Effector memory CD4-positive, alpha-beta T cell (primary cell): ENCODE measurements at places on chromosomes 2 and 18.
A peak's percentile ranks its signal among the peaks of the same experiment; 100 is the strongest.

DNA sequence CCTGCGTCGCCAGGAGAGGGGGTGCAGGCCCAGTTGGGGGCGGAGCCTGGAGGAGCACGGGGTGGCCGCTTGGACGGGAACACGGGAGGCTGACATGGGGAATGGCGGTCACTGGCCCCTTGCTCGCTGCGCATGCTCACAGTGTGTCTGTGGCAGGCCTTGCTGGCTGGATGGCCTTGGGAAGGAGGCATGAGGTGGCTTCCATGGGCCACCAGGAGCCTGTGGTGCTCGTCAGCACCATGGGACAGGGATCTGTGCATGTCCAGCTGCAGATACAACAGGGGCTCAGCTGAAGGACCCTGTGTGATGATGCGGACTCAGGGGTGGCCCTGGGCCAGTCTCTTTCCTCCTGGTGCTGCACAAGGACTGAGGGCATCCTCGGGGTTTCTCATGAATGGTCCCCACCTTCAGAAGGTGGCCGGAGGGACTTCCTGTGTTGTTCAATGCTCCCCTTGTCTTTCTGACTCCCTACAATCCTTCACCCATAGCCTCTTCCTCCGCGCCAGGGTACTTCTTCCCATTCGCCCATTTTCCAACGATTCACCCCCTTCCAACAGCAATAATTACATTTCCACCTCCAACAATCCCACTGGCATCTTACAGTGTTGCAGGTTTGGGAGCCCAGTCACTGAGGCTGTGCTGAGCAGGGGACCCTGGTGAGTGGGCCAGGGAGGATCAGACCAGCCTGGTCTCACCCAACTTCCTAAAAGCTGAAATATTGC is 3.4 kb upstream of the SP140L start:
- H3K27ac ChIP-seq, result no peak overlapping the region
- no peak overlapping the region for H3K4me3 ChIP-seq
- H3K4me1 ChIP-seq, result peaks cover 36% of the 10 kb centered on the region

- no peak for DNase-seq
- no peak overlapping the region for H3K27ac ChIP-seq
- H3K4me3 ChIP-seq, result no peak overlapping the region
- H3K36me3 ChIP-seq, result no peaks in the 10 kb centered on the region
- no peaks in the 10 kb centered on the region for H3K4me1 ChIP-seq
- no peaks in the 10 kb centered on the region for H3K27me3 ChIP-seq
Measured at GRCh38 chr18:27094621-27095020, 90.5 kb downstream of the CHST9 start.

DNA sequence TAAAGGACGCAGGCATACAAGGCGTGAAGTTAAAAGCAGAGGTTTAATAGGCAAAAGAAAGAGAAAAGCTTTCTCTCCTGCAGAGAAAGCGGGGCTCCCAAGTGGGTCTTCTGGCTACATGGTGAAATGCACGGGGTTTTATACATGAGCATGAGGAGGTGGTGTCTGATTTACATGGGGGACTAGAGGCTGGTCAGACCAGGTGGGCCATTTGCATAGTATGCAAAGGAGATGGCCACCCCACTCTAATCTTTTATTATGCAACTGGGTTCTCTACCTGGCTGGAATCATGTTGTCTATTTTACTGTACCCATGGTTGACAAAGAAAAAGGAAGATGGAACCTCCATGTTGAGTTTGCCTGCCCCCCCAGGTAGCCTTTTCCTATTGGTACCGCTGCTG is 356.2 kb downstream of the KCNJ3 start:
- DNase-seq, result no peak
- H3K27me3 ChIP-seq, result no peaks in the 10 kb centered on the region
- H3K4me3 ChIP-seq, result no peak overlapping the region
- no peaks in the 10 kb centered on the region for H3K36me3 ChIP-seq

- no peaks in the 10 kb centered on the region for H3K27me3 ChIP-seq
- H3K4me3 ChIP-seq, result no peak overlapping the region
- H3K36me3 ChIP-seq, result peaks cover 58% of the 10 kb centered on the region
- H3K4me1 ChIP-seq, result no peaks in the 10 kb centered on the region
Measured at GRCh38 chr2:73855526-73855925, 26.8 kb downstream of the STAMBP start.

GRCh38 chr2:231003186-231003585 is 7.3 kb downstream of the SPATA3 start:
- DNase-seq, result no peak
- H3K36me3 ChIP-seq, result no peaks in the 10 kb centered on the region
- no peak overlapping the region for H3K27ac ChIP-seq

DNA sequence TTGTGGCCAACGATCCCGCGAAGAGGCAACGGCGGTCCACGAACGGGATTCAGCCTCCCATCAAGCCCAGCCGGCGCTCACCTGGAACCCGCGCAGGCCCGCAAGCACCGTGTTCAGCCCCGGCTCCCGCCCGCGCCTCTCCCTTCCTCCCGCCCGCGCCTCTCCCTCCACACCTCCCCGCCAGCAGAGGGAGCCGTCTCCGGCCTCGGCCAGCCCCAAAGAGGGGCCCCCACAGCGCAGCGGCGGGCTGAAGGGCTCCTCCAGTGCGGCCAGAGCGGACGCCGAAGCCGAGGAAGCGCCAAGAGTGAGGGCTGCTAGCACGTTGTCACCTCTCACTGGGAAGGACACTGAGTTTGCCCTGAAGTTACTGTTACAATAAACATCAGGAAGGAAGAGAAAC is 55.3 kb upstream of the LAPTM4A start:
- DNase-seq, result no peak
- no peak overlapping the region for H3K27ac ChIP-seq
- H3K4me1 ChIP-seq, result no peaks in the 10 kb centered on the region
- H3K4me3 ChIP-seq, result no peak overlapping the region
- H3K36me3 ChIP-seq, result no peaks in the 10 kb centered on the region
- H3K27me3 ChIP-seq, result no peaks in the 10 kb centered on the region

- H3K4me3 ChIP-seq, result no peak overlapping the region
- H3K27ac ChIP-seq, result no peak overlapping the region
- H3K4me1 ChIP-seq, result no peaks in the 10 kb centered on the region
Measured at GRCh38 chr2:64367444-64368232, 86.3 kb upstream of the LGALSL start.

DNA sequence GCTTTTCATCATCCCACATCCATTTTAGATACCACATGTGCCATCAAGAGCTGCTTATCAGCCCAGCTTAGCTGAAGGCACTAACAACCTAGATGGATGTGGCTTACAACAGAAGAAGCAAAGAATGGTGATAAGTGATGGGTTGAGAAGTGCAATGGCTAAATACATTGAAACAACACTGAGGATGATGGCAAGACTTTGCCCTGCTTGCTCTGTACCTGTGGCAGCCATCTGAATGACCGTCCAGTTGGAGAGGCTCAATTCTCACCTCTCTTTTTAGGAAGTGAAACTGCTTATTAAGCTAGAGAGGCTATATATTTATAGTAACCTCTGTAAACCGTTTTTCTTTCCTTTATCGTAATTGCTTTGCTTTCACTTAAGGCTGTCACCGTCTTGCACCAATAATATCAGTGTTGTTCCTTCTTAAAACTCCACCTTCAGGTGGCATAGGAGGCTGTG is 5.7 kb downstream of the GPATCH11 start:
- no peaks in the 10 kb centered on the region for H3K27me3 ChIP-seq
- no peak overlapping the region for H3K4me3 ChIP-seq
- no peak for DNase-seq
- H3K36me3 ChIP-seq, result peaks cover 37% of the 10 kb centered on the region
- H3K27ac ChIP-seq, result no peak overlapping the region
- peaks cover 5% of the 10 kb centered on the region for H3K4me1 ChIP-seq

- H3K4me3 ChIP-seq, result peak overlapping the region; percentile 88
- peak overlapping the region; percentile 98 for H3K27ac ChIP-seq
- H3K4me1 ChIP-seq, result no peaks in the 10 kb centered on the region
Measured at GRCh38 chr18:79068341-79068936, 755 bp upstream of the ATP9B start.

DNA sequence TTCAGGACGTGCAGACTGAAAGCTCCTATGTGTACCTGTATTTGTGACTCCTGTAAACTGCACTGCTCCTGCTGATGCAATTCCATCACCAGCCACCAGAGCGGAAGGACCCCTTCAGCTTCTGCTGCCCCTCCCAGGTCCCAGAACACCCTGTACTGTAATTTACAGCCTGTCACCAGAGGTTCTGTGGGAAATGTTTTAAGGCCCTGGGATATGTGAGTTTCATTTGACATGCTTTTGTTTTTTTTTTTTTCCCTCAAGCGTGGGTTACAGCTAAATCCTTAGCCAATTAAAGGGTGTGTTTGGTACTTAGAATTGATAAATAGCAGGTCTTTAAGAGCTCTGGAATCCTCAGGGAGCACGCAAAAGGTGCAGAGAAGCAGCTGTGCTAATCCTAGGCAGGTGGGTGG is 79.4 kb downstream of the KCTD1 start:
- H3K36me3 ChIP-seq, result no peaks in the 10 kb centered on the region
- H3K4me1 ChIP-seq, result no peaks in the 10 kb centered on the region
- no peak for DNase-seq
- H3K27me3 ChIP-seq, result no peaks in the 10 kb centered on the region
- H3K27ac ChIP-seq, result no peak overlapping the region

GRCh38 chr2:32807662-32808061 is 139.1 kb upstream of the LTBP1 start:
- H3K4me3 ChIP-seq, result no peak overlapping the region
- no peaks in the 10 kb centered on the region for H3K36me3 ChIP-seq
- no peak overlapping the region for H3K27ac ChIP-seq

- no peaks in the 10 kb centered on the region for H3K27me3 ChIP-seq
- no peak overlapping the region for H3K27ac ChIP-seq
- DNase-seq, result no peak
- no peaks in the 10 kb centered on the region for H3K4me1 ChIP-seq
- H3K4me3 ChIP-seq, result no peak overlapping the region
- no peaks in the 10 kb centered on the region for H3K36me3 ChIP-seq
Measured at GRCh38 chr18:32299484-32299883, 109.6 kb downstream of the MEP1B start.

- H3K4me3 ChIP-seq, result no peak overlapping the region
- H3K27ac ChIP-seq, result no peak overlapping the region
- H3K27me3 ChIP-seq, result no peaks in the 10 kb centered on the region
- no peak for DNase-seq
- H3K4me1 ChIP-seq, result no peaks in the 10 kb centered on the region
Measured at GRCh38 chr2:202149936-202150335, 76.9 kb downstream of the KIAA2012 start.

GRCh38 chr2:140454717-140455116 is 1674.5 kb upstream of the NXPH2 start:
- H3K4me1 ChIP-seq, result no peaks in the 10 kb centered on the region
- no peak for DNase-seq
- no peak overlapping the region for H3K4me3 ChIP-seq
- no peak overlapping the region for H3K27ac ChIP-seq
- H3K36me3 ChIP-seq, result no peaks in the 10 kb centered on the region

DNA sequence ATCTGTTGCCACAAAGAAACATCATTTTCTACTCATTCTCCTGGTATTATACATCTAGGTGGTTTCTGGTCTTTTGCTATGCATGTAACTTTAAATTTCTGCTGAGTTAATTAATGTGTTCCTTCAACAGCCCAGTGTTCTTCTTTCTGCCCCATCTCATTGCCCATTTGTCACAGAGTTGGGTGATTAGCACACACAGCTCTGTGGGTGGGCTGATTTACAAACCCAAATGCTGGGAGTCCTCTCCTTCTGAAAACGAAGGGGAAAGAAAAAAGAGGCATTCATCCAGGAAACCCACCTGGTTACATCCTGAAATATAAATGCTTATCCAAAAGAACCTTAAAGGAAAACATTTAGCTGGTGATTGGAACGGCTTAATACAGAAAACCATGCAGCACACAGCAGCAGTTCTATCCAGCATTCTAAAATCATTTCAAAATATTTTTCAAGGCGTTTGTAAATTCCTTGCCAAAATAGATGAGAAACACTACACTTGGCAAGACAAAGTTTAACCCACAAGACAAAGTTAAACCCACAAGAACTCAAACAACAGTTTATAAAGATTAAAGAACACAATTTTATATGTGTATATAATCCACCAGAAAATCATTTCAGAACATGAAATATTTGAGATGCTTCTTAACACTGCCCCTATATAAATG is 177.9 kb downstream of the ANTXR1 start:
- no peak for DNase-seq
- no peak overlapping the region for H3K4me3 ChIP-seq
- no peaks in the 10 kb centered on the region for H3K36me3 ChIP-seq
- no peaks in the 10 kb centered on the region for H3K4me1 ChIP-seq
- no peaks in the 10 kb centered on the region for H3K27me3 ChIP-seq

DNA sequence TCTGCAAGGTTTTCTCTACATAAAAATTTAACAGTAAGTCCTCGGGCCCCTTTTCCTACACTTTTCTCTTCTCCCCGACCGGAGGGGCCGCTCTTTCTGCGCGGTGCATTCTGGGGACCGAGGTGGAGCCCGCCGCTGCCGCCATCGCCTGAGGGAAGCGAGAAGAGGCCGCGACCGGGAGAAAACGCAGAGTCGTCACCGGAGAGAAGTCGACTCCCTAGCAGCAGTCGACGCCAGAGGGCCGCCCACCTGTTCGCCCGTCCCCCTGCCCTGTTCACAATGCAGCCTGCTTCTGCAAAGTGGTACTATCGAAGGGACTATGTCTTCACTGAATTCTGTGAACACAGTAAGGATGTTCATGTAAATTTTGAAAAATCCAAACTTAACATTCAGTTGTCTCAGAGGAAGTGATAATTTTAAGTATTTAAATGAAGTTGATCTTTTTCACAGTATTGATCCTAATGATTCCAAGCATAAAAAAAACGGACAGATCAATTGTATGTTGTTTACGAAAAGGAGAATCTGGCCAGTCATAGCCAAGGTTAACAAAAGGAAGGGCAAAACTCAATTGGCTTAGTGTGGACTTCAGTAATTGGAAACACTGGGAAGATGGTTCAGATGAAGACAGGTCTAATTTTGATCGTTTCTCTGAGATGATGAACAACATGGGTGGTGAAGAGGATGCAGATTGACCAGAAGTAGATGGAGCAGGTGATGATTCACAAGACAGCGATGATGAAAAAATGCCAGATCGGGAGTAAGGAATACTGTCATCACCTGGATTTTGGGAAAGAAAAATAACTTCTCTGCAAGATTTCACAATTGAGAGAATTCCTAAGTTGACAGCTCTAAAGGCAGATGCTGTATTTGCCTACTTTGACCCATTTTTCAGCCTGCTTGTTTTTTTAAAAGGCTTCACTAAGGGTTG is 55.8 kb downstream of the ASXL2 start:
- H3K27ac ChIP-seq, result peak overlapping the region; percentile 58
- peak overlapping the region; percentile 30 for H3K4me3 ChIP-seq
- H3K36me3 ChIP-seq, result no peaks in the 10 kb centered on the region
- H3K4me1 ChIP-seq, result peaks cover 7% of the 10 kb centered on the region

GRCh38 chr18:8139127-8139527 is 470.1 kb upstream of the RAB12 start:
- no peak overlapping the region for H3K27ac ChIP-seq
- no peak for DNase-seq
- H3K4me1 ChIP-seq, result no peaks in the 10 kb centered on the region
- no peak overlapping the region for H3K4me3 ChIP-seq
- H3K27me3 ChIP-seq, result no peaks in the 10 kb centered on the region

DNA sequence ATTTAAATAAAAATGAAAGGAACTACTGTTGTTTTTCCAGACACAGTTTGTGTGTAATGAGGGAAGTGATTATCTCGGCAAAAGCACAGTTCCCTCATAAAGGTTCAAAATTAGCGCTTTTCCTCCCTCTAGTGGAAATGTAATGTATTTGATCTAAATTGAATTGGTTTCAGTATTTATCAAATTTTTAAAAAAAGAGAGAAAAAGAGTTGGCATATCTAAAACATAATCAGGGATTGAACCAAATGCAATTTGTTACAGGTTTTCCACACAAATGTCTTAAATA is 37.5 kb downstream of the CMPK2 start:
- H3K4me1 ChIP-seq, result no peaks in the 10 kb centered on the region
- no peak overlapping the region for H3K27ac ChIP-seq
- no peak for DNase-seq
- H3K36me3 ChIP-seq, result no peaks in the 10 kb centered on the region

- DNase-seq, result no peak
- no peak overlapping the region for H3K4me3 ChIP-seq
- H3K4me1 ChIP-seq, result no peaks in the 10 kb centered on the region
- no peak overlapping the region for H3K27ac ChIP-seq
- no peaks in the 10 kb centered on the region for H3K36me3 ChIP-seq
Measured at GRCh38 chr18:76052227-76052595, 442.8 kb downstream of the ZNF516 start.
